ENCODE measurements at places on chromosomes 3 and 15.

DNA sequence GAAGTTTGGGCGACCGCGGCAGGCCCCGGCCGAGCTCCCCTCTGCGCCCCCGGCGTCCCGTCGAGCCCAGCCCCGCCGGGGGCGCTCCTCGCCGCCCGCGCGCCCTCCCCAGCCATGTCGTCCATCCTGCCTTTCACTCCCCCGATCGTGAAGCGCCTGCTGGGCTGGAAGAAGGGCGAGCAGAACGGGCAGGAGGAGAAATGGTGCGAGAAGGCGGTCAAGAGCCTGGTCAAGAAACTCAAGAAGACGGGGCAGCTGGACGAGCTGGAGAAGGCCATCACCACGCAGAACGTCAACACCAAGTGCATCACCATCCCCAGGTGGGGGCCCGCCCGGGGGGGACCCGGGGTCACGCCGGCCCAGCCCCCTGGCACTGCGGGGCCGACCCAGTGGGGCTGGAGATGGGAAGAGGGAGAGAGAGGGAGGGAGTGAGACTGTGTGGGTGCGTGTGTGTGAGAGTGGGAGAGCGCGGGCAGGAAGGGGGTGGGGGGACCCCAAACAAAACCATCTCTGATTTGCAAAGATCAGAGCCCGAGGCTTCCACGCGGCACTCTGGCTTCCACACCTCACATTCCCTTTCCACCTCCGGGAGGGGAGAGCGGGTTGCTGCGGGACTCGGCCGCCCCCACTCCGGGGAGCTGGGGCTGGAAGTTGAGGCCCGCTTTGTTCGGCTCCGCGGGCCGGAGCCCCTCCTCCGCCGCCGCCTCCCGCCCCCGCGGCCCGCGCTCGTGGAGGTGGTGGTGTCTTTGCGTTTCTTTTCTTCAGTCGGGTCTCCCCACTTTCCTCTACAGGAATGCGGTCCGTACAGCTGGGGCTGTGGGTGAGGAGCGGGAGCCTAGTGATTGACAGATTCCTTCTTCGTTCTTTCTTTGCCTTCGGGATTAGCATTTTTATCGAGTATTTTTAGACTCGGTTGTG, 898 bp downstream of the SMAD3 start:
- no peak for DNase-seq

GRCh38 chr3:61055447-61055846, 195.8 kb downstream of the FHIT start:
- no peak for DNase-seq

- DNase-seq = no peak
Observed at GRCh38 chr15:93018574-93018973, 70.4 kb downstream of the RGMA start.

- no peak for DNase-seq
Observed at GRCh38 chr15:79009379-79009778, 64.5 kb upstream of the CTSH start.

- no peak for DNase-seq
Observed at GRCh38 chr15:101266034-101266433, 11.3 kb downstream of the SELENOS start.

DNA sequence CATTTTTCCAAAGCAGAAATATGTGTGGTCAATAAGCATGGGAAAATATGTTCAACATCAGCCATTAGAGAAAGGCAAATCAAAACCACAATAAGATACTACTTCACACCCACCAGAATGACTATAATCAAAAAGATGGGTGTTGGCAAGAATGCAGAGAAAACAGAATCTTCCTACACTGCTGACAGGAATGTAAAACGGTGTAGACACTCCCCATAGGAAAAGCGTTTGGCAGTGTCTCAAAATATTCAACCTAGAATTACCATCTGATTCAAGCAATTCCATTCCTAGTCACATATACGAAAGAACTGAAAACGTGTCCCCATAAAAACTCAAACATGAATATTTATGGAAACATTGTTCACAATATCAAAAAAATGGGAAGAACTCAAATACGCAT, 123.3 kb downstream of the ADAMTS17 start:
- no peak for DNase-seq

GRCh38 chr3:67458896-67459530, 195.4 kb downstream of the SUCLG2 start:
- no peak for DNase-seq

DNA sequence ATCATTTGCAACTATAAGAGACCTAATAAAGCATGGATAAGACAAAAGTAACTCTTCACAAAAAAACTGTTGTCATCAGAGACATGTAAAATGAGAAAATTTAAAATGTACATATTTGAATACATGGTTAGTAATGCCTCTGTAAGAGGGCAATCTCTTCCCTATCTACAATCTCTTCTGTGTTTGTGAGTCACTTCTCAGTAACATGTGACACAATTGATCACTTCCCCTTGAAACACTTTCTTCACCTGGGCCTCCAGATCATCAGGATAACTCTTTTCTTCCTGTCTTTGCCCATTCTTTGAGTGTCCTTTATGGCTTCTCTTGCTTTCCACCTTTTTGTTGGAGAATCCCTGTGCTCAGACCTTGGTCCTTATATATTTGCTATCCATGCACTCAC, 50.4 kb downstream of the TFDP2 start:
- no peak for DNase-seq

DNA sequence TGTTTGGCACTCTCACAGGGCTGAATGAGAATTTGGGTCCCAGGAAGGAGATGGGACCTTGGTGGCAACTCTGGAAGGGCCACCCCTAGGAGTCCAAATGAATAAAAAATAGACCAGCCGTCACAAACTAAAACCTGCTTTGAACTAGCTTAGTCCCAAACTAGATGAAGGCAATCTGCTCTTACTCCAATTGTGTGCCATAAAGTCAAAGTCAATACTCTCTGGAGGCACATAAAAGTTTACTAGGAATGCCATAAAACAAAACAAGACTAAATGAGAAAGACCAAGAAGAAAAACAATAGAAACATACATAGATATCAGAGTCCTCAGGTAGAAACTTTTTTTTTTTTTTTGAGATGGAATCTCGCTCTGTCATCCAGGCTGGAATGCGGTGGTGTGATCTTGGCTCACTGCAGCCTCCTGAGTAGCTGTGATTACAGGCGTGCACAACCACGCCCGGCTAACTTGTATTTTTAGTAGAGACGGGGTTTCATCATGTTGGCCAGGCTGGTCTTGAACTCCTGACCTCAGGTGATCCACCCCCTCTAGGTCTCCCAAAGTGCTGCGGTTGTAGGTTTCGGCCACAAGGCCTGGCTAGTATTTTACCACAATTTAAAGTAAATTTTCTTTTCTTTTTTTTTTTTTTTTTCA, 8.1 kb downstream of the GOLGA6L2 start:
- DNase-seq = no peak

- DNase-seq = no peak
Observed at GRCh38 chr3:143677430-143677829, 170.8 kb downstream of the SLC9A9 start.

DNA sequence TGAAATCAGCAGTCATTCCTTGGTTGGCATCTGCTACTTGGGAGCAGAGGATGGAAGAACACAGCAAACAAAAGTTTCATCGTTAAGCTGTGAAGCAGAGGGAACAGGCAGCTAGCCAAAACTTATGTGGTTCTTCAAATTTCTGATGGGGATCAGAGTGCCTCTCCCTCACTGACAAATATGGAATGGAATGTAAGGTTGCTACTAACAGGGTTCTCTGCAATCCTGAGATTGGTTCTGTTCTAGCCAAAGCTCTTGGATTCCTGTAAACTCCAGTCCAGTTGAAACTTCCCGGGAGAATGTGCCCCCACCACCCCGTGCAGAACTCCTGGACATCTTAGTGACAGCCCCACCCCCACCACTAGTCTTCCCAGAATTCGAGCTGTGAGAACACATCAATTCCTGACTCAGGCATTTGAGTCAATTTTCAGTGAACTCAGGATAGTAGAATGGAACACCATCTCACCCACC, 55.9 kb upstream of the PHLDB2 start:
- no peak for DNase-seq

- DNase-seq = no peak
Observed at GRCh38 chr3:185822221-185823000, 2.4 kb downstream of the IGF2BP2 start.

All from NCI-H774 (cell line).